D341Med (cell line): ENCODE measurements at places on chromosomes 1 and 21.

- no peak for DNase-seq
Observed at GRCh38 chr1:155880950-155881349, 21.6 kb downstream of the SYT11 start.

DNA sequence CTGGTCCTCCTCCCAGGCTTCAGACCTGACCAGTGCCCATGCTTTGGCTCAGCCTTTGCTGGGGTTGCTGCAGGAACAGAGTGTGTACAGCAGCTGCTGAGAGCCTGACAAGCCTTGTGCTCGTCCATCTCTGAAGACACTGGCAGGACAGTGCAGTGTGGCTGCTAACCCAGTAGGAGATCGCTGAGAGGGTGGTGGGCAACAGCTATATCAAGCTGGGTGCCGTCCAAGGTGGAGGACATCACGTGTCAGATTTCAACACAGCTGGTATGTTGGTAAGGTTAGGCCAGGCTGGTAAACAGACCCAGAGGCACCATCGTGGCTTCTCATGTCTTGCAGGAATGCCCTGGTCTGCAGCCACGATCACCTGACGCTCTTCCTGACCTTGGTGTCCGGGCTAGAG is 17.9 kb upstream of the SLC25A34 start:
- no peak for DNase-seq

GRCh38 chr1:165960881-165961280 is 133.5 kb downstream of the UCK2 start:
- no peak for DNase-seq

DNA sequence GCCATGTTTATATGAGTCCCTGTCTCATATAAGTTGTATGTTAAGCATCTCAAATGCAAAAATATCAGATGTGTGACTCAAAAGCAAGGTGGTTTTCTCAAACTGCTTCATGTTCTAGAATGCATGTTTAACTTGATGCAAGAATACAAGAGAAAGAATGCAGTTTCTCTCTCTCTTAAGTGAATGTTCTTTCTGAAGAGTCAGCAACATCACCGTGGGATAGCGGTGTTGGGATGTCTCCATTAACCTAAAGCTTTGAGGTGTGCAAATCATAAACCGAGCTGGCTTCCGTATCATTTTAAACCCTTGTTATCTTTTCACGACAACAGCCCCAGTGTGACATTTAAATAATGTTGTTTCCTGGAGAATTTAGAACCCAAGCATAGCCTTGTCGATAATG is 48.4 kb upstream of the TARBP1 start:
- DNase-seq, result no peak

GRCh38 chr21:15252431-15252830 is 187.6 kb upstream of the NRIP1 start:
- no peak for DNase-seq

DNA sequence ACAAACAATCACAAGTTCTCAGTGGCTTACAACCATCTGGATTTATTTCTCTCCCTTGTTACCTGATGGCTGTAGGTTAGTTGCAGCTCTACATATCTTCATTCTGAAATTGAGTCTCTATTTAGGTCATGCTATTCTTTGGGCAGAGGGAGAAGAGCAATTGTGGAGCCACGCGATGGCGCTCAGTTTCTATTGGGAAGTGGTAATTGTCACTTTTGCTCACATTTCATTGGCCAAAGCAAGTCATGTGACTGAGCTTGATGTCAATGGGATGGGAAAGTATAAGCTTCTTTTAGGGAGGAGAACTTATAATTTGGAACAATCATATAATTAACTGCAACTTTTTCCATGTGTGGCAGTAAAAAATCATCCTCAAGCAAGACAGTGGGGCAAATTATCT is 166.5 kb downstream of the LMO4 start:
- DNase-seq, result no peak

DNA sequence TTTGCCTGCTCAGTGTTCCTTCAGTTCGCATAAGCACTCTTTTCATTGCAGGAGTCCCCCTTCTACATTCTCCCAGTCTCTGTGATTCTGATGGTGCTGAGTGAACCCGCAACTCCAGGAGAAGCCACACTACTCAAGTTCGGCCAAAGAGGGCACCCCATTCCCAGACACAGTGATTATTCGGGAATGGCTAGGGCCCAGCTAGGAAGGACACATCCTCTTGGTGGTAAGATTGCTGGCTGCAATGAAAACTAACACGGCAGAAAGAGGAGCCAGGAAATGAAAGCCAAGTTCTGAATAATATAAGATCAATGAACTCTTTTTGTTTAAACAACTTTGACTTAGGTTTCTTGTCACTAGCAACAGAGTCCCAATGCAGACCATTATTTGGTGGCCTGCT is 14.9 kb downstream of the CREG1 start:
- DNase-seq, result no peak

DNA sequence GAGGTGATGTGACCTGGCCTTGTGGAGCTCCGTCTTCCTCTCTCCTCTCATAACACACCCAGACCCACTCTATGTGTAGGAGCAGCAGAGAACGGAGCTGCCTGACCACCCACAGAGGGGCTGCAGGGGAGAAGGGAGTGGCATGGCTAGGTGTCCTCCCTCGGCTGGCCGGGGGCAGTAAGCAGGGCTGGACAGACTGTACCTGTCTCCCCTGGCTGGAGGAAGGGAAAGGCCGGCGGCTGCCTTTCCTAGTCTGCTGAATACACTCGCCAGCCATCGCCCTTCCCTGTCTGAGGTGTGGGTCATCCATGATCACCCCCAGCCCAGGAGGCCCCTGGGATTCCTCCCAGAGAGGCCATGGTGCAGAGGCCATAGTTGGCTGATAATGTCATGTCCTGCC is 187.2 kb upstream of the AJAP1 start:
- DNase-seq, result no peak

DNA sequence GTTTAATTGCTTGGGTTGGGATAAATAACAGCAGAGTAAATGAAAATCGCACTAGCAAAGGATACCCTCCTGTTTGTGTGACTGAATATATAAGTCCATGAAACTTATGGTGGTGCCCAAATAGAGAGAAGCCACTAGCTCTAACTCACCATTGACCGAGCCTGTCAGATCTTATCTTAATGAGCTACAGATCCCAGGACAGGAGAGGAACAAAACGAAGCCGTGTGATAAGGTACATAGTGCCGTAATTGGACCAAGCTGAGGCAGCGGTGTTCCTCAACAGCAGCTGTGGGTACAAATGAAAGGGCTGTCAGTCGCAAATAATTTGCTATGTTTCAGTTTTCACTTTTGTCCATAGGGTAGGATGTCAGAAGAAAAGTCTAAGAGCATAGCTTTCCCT is 276.1 kb downstream of the PTBP2 start:
- no peak for DNase-seq

DNA sequence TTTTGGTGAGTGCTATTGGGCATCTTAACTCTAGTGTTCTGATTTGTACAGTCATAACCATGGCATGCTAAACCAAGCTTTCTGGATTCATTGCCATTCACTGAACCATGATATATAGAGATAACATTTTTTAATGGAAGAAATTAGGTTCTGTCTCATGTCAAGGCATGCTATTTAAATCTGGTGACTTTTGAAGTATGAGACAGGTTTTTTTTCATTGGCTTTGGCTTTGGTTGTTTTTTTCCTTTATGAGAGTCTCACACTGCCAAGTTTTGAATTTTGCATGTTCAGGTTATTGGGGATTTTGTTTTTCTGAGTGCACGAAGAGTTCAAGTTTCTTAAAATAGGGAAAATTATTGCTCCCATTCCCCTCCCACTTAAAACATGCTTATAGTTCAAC is 141.3 kb upstream of the ADAMTS5 start:
- no peak for DNase-seq

GRCh38 chr21:41427556-41427955 is 1.5 kb downstream of the MX1 start:
- no peak for DNase-seq

DNA sequence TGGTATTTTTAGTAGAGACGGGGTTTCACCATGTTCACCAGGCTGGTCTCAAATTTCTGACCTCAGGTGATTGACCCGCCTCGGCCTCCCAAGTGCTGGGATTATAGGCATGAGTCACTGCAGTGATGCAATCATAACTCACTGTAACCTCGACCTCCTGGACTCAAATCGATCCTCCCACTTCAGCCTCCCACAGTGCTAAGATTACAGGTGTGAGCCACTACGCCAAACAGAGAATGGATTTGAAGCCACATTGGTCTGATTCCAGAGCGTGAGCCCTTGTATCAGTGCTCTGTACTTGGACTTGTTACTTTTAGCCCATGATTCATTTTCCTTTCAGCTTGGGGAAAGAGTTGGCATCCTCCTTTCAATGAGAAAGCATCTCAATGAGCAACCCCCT is 14.9 kb upstream of the ZNF683 start:
- no peak for DNase-seq

DNA sequence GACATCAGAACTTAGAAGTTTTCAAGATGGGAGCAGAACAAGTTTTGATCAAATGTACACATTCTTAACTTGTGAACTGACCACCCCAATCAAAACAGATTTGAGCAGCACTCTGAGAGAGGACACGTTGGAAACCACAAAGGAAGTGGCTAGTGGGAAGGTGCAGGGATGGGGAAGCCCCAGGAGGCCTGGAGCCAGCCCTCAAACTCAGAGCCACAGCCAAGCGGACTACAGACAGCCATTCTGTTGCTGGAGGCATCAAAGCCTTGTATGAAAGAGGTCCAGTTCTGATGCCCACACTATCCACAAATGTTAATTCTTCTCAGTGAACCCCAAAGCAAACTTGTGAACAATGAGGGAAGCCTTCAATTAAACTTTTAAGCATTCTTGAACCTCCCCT is 143.6 kb upstream of the RAB4A start:
- no peak for DNase-seq

DNA sequence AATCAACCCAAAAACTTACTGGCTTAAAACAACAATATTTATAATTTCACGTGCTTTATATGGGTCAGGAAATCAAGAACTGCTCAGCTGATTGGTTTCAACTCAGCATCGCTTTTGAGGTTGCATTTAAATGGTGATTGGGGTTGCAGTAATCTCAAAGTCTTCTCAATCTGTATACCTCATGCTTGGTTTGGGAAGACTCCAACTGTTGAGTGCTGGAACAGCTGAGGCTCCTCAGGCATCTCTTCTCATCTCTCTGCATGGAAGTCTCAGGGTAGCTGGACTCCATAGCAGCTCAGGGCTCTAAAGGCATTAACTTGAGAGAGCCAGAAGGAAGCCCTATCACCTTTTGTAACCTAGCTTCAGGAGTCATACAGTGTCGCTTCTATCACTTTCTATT is 35.1 kb downstream of the AK5 start:
- no peak for DNase-seq

DNA sequence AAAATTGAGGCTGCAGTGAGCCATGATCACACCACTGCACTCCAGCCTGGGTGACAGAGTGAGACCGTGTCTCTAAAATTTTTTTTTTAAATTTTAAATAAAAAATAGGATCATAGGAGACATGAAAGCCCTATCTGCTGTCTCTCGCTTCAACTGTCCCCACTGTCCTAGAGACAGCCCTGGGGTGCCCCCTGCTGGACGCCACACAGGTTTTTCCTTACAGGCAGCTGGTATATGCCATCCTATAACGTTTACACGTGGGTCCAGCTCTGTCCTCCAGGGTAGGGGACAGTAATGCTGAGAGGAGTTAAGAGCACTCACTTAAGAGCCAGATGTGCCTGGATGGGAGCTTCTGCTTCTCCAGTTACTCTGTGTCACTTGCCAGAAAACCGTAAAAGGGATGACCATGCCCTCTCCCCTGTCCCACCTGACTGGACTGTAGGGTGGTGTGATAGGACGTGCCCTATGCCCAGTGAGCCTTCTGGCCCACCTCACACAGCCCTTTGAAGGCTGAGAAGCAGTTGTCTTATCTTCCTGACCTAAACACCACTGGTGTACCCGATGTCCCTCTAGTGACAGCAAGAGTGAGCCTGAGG is 8.5 kb downstream of the FBXO2 start:
- peak; percentile 77 for DNase-seq

- DNase-seq, result no peak
Observed at GRCh38 chr21:32389337-32390015, 3.3 kb downstream of the URB1 start.

DNA sequence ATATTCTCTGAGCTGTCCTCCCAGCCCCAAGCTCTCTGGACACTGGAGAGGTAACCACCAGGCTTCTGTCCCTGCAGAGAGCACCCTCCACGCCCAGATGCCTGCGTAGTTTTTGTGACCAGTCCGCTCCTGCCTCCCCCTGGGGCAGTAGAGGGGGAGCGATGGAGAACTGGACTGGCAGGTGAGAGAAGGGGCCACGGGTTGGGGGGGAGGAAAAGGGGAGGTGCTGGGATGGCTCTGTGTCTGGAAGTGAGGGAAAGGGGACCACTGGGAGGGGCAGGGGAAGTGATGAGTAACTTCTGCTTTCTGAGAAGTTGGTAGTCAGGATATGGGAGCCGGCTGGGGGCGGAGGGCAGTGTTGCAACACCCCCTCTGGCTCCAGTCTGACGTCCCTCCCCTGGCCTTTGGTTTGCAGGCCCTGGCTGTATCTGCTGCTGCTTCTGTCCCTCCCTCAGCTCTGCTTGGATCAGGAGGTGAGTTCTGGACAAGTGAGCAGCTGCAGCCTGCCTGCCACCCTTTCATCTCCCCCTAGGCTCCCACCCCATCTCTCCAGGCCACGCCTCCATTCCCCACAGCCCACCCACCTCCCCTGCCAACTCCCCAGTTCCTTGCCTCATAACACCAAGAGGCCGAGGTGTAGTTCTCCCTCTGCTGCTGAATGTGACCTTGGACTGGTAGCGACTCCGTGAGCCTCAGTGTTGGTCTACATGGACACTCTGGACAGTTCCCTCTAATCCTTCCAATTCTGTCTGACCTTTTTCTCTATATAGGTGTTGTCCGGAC is 3.1 kb downstream of the ADAMTSL4 start:
- DNase-seq, result peak; percentile 37

- DNase-seq, result no peak
Observed at GRCh38 chr1:223077247-223077833, 65.7 kb downstream of the TLR5 start.
